ENCODE measurements at places on chromosomes 3 and 15. TPM values are rescaled to one million over a fixed set of nuclear protein-coding genes. Genes with fewer than 3 reads are reported as not detected.

MAN2A2 gene
- 31.4 TPM for polyA plus RNA-seq

CRABP1 gene
- 0.20 TPM for polyA plus RNA-seq

DNA sequence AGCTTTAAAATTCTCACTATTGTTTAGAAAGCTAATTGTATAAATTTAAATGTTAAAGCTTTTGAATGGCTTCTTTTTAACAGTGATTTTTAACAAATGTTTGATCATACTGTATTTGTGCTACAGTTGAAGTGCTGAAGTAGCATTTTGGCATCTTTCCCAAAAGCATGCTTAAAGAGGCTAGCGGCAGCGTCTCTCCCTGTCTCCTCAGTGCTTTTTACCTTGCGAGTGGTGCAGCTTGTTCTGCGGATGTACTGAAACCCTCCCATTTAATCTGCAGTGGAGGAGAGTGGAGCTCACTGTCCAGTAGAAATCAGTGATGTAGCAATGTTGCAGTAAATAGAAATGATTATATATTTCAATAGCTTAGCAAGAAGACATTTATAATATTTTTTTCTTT lies 43.7 kb downstream of the LRRC49 start:
- DNase-seq = no peak

DNA sequence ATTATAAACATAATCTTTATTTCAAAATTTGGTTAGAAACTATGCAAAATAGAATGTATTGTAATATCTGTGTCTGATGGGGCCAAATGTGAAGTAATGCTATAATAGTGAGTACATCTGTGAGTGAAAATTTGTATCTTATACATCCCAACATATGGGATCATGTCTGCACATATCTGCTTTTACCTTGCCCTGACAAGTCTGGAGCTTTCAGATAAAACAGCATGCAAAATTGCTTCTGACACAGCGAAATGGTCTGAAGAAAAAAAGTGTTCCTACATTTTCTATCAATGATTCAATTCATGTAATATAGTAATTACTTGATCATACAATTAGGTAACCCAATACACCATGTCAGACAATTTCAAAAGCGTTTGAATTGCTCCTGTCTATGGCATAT lies 58.1 kb upstream of the P3H2 start:
- no peak for DNase-seq

- no peak for DNase-seq
These were observed 391.5 kb downstream of the RAP2B start for GRCh38 chr3:153553605-153553945.

DNA sequence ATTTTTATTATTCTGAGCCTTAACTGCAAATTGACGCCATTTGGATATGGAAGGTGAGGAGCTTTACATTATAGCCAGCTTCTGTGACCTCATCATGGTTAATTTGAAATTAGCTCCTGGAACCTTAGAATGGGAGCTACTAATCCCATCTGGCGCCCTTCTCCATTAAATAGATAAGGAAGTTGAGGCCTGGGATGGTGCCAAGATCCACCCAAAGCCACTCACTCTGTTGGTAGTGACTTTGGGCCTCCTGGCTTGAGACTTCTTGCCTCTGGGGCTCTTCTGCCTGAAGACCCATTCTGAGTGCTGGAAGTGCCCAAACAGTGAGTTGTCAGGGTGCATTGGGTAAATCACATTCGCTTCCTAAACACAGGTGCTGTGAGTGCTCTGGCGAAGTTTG lies 12.0 kb upstream of the HMCES start:
- DNase-seq = no peak

GRCh38 chr15:80242132-80242769 lies 9.8 kb downstream of the CTXND1 start:
- DNase-seq = no peak

DNA sequence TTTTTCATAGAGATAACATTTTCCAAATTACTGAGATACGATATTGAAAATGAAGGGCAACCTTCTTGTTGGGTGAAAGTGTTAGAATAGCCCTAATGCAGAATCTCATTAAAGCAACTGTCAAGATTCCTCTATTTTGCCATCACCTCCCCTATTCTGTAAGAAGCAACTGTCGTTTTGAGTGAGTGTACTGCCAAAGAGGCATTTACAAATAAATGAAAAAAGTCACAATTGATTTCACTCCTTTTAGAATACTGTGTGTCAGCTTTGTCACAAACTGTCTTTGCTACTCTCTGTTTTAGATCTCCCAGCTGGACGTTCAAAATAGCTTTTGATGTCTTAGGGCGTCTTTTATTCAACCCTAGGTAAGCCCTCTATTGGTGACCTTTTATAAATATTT lies 322.8 kb upstream of the NAALADL2 start:
- DNase-seq = no peak

GRCh38 chr3:178189854-178190253 lies 346.4 kb upstream of the KCNMB2 start:
- no peak for DNase-seq

- no peak for DNase-seq
These were observed 36.9 kb downstream of the PCOLCE2 start for GRCh38 chr3:142852009-142852408.

DNA sequence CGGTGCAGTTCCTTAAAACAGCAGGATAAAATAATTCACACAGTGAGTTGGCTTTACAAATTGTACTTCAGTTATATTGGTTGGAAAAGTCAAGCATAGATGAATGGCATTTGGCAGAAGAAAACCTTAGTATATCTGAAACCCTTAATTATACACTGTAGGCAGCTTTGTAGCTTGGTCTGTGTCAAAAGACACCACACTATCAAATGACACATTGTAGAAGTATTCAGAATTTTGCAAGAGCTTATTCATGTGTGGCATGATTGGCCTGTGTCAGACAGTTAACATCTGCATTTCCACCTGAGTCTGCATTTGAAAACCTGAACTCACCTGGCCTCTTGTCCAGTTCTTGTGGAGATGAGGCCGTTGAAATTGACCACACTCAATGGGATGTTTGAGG lies 13.8 kb downstream of the TMEM266 start:
- DNase-seq = no peak

DNA sequence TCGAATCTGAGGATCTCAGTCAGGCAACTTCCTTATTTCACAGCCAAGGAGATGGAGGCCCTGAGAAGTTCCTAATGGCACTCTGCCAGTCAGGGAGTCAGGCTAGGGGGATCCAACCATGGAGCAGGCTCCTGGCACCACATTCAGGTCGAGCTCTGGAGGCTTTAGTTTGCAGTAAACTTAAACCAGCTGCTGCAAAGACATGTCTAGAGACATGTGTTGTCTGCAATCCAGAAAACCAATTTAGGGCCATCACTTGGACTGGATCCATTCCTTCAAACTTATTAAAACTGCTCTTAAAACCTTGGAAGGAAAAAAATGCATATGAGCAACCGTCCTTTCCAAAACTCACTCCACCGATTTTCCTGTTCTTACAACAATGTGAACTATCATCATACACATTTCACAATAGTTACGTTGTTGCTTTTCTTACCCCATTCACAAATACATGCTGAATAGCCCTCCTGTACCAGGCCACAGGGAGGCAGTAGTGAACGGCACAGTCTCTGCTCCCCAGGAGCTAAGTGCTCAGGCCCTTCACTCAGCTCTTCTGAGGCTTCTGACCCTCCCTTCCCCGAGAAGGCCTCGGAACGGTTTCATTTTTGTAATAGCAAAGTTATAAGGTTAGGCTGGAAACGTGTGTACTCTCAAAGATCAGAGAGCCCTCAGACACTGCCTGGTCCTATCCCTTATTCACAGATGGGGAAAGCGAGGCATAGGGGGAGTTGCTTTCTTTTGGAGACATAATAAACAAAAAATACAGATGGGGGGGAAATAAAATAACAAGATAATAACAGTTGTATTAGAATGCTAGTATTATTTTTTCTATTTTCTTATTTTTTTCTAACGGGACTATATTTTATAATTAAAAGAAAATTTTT lies 20.1 kb downstream of the RFT1 start:
- peak; percentile 88 for DNase-seq
